EL (cell line): ENCODE measurements at places on chromosomes 1 and 21.

- DNase-seq, result no peak
Observed at GRCh38 chr1:156097499-156098178, 15.4 kb upstream of the MEX3A start.

DNA sequence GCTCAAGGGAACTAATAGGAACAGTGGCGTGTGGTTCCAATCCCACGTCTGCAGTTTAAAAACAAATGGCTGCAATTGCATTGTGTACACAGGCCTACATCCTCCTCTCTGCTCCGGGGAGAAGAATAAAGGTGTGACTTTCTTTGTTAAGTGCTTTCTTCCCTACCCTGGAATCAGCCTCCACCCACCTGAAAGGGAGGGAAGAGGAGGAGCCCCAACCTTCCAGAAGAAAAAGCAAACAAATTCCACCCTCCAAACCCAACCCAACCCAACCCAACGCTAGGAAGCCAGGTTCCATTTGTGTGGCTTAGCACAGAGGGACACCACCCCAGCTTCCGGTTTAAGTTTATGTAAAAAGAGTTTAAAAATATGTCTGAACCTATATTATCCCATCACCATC, 11.8 kb upstream of the BACE2 start:
- no peak for DNase-seq

DNA sequence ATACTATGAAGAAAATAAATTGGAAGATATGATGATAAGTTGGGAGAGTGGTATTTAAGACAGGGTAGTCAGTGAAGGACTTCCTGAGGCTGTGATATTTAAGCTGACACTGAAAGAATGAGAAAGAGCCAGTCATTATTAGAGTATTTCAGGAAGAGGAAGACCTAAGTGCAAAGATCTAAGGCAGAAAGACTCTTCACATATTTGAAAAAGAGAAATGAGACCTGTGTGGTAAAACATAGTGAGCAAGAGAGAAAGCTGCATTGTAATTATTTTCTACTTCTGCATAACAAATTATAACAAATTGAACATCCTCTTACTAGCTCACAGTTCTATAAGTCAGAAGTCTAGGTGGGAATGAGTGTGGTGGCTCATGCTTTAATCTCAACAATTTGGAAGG, 34.6 kb upstream of the DOCK7 start:
- DNase-seq, result peak; percentile 3

GRCh38 chr1:17596651-17597509, 57.4 kb downstream of the ARHGEF10L start:
- DNase-seq, result no peak

DNA sequence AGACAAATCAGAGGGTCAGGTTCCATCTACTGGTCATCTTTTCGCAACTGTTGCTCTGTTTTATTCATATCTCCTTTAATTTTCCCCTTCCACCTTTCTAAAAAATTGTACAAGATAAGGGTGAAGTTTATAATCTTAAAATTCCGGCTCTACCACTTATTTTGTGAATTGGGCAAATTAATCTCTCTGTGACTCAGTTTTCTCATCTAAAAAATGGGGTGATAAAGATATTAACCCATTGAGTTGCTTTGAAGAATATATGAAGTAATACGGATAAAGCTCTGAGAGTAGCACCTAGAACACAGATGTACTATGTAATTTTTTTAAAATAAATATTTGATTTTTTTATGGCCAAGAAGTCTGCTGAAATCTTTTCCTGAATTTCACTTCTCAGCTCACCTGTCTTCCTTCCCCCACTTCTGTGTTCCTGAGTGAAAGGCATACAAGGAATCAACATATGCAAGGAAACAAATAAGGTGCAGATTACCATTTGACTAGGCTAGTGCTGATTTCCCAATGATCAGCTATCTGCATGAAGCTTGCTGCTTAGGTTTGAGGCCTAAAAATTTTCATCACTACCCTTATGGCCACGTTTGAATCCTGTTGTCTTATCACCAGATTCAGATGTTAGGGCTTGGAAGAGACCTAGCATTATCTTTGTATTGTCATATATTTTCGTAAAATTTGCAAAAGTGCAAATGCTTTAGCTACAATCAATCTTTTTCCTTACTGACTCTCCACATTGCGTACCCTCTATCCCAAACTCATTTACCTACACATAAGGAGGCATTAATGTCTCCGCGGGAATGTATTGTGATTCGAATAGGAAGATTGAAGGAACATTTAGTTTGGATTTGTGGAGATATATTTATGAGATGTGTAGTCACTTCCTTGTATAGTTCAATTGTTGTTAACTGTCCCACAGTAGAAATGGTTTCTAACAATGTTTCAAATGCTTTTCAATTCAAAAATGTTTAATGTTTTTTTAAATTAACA, 718.3 kb upstream of the PTBP2 start:
- no peak for DNase-seq
